ENCODE measurements at places on chromosomes 2 and 18. TPM values are rescaled to one million over a fixed set of nuclear protein-coding genes. Genes with fewer than 3 reads are reported as not detected.

DNA sequence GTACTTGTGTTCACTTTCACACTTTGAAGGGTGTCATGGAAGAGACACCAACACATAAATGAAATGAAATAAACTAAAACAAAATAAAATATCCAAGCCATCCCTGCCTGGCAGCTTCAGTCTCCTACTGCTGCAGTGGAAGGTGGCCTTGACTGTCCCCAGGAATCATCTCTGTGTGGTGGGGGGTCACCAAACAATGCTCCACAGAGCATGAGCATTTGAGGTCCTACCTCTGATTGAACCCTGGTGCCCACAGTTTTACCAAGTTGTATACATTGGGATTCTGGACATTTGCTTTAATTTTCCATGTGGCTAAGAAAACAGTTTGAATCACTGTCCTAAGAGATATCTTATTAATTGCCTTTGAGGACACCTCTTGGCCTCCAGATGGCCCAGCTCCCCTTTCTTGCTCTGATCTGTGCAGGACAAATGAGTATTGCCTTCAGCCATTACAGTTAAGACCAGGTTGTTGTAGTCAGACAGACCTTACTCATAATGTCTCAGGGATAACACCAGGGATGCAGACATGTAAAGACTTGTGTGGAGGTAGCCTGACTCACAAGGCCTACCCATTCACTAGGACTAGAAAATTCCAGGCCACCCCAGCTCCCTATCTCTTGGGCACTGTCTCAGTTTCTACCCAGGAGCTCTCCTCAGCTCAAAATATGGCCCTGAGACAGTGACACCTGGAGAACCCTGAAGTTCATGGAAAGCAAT is 195.0 kb downstream of the MYCN start:
- no peaks in the 10 kb centered on the region for H3K4me1 ChIP-seq
- no peak overlapping the region for H3K4me3 ChIP-seq
- no peaks in the 10 kb centered on the region for H3K27me3 ChIP-seq
- no peak overlapping the region for H3K27ac ChIP-seq
- no peaks in the 10 kb centered on the region for H3K36me3 ChIP-seq

DNA sequence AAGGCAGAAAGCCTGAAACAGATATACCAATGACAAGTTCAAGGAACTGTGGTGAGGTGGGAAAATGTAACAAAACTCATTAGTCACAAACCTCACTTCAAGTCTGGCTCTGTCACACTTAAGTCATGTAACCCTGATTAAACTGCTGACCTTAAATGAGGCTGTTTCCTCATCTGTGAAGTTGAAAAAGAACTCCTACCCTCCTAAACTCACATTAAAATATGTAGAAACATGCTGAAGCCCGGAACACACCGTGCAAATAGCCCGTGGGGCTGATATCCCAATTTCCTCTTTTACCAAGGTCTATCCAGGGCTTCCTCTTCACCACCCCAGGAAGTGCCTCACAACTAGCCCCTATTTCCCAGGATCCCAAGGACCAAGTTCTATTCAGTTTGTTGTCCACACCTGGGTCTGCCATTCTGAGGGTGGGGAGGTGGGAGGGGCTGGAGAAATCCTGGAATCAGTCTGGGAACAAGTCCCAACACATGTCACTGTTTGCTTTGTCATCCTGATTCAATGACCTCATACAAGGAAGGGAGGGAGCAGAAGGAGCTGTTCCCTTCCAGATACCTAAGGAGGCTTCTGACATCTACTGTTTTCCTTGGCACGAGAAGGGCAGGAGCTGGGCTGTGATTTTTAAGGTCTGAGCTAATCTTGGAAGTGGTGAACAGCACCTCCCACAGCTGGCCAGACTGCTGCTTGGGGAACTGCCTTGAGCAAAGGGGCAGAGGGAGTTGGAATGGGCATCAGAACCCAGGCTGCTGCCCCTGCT is 42.3 kb downstream of the SLC4A1AP start:
- peaks cover 3% of the 10 kb centered on the region for H3K4me1 ChIP-seq
- peaks cover 9% of the 10 kb centered on the region for H3K27me3 ChIP-seq
- H3K27ac ChIP-seq: no peak overlapping the region

- no peak for DNase-seq
- H3K36me3 ChIP-seq: no peaks in the 10 kb centered on the region
- peaks cover 25% of the 10 kb centered on the region for H3K4me1 ChIP-seq
- H3K4me3 ChIP-seq: no peak overlapping the region
- no peaks in the 10 kb centered on the region for H3K27me3 ChIP-seq
Observed at GRCh38 chr18:58633874-58634273, 5.0 kb upstream of the ALPK2 start.

Gene SALL3
- not detected for total RNA-seq

Gene CD28
- total RNA-seq: not detected

Gene IMPA2
- total RNA-seq: 7.5 TPM
